Stimulated activated CD4-positive, alpha-beta T cell treated with anti-CD3 and anti-CD28 coated beads, Interleukin-1b, Interleukin-23, amount 100 ng/mL, for 24 hours (primary cell): ENCODE measurements at places on chromosomes 1 and 21.

GRCh38 chr1:119636491-119637089, 11.5 kb downstream of the ZNF697 start:
- no peak for DNase-seq

DNA sequence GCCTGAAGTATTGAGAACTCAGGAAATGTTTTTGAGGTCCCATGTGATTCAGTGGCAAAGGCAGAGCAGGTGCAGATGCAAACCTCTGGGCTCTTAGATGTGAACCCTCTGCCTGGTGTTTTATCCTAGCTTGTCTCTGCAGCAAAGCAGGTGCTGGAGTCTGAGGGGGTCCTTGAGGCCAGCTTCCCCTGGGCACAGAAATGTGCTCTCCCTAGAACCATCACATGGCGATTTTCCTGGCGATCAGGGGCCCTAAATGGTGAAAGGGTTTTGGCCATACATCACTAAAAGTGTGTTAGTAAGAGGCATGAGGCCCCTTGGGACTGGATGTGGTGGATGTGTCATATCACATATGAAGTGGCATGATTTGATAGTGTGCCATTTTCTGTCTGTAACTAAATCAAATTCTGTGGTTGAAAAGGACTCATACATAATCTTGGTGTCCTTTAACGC, 144.8 kb downstream of the ST6GALNAC3 start:
- no peak for DNase-seq

- DNase-seq, result no peak
These were observed 371 bp upstream of the ODF2L start for GRCh38 chr1:86396498-86396890.

DNA sequence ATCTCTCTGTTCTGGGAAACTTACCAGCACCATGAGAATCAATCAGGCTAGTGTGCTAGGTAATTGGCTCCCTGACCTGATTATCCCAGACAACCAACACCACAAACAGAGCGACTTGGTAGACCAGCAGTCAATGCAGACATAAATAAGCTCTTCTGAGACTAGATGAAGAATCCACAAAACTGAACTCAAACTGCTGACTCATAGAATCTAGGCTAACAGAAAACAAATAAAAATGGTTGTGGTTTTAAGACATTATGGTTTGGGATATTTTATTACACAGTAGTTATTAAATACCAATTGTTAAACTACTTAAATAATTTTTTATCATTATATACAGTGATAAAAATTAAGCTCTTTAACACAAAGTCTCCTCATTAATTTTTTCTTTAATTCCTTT, 535.7 kb downstream of the COL11A1 start:
- no peak for DNase-seq

DNA sequence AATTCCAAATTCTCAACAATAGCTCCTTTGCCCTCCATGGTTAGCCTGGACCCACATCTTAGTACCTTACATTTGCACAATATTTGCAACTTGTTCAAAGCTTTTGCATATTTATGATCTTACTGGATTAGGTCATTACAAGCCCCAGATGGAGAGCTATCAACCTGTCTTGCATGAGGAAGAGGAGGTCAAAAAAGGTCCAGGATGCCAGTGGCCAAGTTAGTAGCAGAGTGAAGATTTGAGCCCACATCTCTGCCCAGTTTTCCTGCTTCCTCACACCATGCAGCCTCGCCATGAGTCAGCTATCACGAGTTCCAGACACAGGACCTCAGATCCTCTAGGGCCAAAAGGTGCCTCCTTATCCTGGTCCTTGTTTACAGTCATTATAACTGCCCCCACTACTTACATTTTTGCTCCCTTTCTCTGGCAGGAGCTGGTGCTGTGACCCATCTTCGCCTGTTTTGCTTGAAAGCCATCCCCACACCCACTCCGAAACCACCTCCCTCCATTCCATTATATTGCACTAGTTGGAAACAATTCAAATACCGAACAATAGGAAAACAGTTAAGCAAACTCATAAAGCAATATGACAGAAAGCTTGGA, 5.0 kb upstream of the AHCYL1 start:
- DNase-seq, result no peak

DNA sequence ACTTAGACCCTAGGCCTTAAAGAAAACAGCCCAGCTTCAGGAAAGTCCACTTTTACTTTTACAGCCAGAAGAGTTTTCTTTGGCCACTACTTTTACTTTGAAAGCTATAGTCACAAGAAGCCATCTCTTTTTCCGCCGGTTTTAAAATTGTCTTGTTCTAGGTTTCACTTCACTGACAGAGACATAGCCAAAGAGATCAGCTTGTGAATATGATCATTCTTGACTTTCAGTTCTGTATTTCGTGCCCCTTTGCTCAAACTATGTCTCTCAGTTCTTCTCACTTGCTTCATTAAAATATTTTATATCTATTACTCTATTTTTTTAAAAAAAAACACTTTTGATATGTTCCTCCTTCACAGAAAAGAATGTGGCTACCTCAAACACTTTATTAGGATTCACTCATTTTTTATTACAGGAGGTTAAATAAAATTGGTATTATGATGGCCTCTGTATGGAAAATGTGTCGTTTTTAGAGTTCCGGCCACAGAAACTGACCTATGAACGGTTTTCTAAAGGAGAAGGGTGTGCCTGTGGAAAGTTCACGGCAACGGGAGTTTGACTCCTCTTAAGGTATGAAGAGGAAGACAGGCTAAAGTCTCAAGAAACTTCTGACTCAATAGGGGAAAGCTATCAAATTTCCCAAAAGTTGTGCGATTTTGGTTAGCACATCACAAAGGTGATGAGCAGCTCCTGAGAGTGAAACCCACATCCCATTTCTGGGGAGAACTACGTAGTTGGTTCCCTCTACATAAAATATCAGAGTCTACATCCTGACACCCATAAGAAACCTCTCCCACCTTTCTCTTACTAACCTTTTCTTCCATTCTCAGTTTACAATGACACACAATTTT, 1.2 kb downstream of the MCOLN2 start:
- no peak for DNase-seq

DNA sequence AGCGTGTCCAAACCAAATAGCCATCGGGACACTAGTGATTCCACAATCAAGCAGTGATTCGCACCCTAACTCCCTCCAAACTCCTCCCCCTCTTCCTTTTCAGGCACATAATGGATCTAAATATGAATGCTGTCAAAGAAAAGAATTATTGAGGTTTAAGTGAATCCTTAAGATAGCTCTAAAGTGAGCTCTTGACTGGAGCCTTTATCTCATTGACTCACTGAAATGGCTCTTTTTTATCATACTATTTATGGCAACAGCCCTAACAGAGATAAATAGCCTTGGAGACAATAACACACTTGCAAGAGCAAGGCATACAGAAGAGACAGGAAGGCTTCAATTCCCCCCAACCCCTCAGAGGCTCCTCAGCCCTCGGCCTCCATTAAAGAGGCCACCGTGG, 143.3 kb downstream of the PLXNA2 start:
- DNase-seq, result no peak

DNA sequence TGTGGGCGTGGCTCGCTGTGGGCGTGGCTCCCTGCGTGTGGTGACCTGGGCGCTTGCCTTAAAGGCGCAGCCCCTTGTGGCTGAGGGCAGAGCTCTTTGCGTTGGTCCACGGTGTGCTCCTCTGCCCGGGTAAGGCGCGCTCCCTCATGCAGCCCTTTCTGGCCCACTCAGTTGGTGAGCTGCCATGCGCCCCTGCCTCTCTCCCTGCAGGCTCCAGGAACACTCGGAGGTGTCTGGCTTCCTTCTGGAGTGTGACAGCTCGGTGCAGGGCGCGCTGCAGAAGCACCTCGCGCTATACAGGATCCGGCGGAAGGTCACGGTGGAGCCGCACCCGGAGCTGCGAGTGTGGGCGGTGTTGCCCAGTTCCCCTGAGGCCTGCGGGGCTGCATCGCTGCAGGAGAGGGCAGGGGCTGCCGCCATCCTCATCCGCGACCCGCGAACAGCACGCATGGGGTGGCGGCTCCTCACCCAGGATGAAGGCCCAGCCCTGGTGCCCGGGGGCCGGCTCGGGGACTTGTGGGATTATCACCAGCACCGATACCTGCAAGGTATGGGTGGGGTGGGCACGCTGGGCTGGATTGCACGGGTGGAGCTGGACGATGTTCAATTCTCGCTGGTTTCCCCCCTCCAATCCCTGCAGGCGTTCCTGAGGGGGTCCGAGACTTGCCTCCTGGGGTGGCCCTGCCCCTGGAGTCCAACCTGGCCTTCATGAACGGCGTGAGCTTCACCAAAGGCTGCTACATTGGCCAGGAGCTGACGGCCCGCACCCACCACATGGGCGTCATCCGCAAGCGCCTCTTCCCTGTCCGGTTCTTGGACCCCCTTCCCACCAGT, 9.1 kb downstream of the IBA57 start:
- DNase-seq, result no peak

DNA sequence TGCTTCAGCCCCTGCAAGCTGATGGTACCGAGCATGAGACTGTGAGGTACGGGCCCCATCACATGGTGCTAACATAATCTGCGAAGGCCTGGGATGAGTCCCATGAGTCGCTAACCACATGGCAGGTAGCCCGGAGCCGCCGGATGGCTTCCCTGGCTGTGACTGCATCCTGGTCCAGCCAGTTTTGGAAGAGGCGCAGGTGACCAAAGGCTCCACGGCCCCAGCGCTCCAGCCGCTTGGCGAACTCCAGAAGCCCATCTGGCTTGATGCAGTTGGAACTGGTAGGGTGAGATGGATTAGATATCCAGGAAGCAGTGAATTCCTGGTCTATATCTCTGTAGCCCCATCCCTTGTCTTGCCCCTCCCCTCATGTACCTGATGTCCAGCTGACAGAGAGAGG, 24.6 kb downstream of the LRRC41 start:
- no peak for DNase-seq

- DNase-seq, result no peak
These were observed 21.5 kb upstream of the SMYD2 start for GRCh38 chr1:214259353-214259977.

DNA sequence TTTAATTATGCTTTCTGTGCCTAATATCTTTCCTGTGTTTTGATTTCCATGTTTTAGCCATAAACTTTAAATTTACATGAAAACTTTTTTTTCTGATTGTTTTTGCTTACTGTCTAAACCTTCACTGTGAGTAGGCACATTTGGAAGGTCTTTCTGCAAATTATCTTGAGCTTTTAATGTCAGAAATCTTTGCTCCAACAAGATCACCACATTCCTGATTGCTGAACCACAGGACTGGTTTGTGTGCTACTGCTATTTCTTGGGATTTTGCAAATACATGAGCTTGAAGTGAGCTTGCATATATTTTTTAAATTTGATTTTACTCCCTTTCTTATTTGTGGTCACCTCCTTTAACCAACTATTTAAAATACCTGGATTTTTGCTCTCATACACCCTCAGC, 61.3 kb downstream of the PTBP2 start:
- DNase-seq, result no peak

DNA sequence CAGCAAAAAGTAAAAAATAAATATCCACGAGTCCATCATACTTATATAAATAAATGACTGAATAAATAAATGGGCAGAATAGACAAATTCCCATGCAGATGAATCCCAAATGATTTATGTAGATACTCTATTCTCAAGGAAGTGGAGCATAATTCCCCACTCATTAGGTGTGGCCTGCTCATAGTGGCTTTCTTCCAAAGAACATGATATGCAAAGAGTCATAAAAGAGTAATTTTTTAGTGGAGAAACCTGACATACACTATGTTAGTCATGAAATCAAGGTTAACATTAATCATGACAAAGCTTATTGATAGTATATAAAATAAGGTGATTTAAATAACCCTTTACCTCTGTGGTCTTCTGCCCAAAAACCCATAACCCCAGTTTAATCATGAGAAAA, 298.9 kb downstream of the DPYD start:
- no peak for DNase-seq

- no peak for DNase-seq
These were observed 458 bp downstream of the CRABP2 start for GRCh38 chr1:156704930-156705320.

GRCh38 chr1:241503444-241503843, 16.1 kb downstream of the FH start:
- DNase-seq, result no peak

- DNase-seq, result no peak
These were observed 45.9 kb downstream of the MATN1 start for GRCh38 chr1:30677471-30677870.

GRCh38 chr1:165109013-165109412, 247.5 kb downstream of the LMX1A start:
- no peak for DNase-seq

GRCh38 chr21:14114251-14114650, 96.5 kb downstream of the LIPI start:
- DNase-seq, result no peak

DNA sequence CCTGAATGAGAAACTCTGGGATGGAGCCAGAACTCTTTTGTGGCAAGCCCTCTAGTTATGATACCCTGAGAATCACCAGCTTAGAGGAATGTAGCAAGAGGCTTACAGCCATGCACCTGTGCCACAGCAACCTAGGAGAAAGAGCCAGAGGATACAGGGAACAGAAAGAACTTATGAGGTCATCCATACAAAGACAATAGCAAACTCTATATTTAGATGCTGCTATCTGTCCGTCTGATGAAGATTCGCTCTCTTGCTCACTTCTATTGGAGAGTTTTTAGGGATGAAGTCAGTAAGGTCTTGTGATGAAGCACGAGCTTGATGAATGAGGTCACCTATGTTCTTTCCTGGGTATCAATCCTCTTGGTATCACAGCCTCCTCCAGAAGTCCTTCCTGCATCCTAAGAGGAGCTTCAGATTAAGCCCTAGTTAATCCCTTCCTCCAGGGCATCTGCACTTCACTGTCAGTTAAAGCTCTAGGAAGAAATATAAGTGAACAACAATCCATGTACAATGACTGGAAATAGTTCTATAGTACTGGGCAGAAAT, 185.6 kb downstream of the DAB1 start:
- DNase-seq, result no peak

DNA sequence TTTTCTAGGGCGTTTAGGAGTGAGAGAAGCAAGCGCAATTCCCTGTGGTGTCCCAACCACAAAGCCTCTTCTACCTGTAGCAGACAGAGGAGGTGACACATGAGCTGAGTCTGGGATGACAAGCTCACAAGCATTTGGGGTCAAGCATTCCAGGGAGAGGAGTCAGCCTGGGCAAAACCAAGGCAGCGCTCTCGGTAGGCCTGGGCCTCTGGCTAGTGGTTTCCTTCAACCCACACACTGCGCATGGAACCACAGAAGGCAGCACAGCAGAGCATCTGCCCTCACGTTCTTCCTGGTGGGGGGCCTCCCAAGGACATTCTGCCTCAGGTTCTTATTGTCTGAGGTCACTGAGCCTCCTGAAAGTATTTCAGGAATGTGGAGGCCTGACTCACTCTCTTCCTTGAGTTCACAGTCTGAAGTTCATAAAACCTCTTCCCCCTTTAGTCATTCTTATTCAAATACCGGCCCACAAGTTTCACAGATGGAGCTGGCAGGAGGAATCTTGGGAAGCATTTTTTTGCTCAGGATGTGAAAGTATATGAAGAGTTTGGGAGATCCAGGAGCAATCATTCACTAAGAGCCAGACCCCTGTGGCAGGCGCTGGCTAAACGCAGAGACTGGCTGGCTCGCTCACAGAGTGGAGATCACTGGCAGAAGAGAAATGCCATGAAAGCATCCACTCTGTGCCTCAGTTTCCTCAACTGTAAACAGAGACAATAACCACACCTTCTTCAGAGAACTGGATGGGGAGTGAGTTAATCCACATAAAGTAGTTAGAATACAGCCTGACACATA, 26.8 kb downstream of the CCN1 start:
- no peak for DNase-seq

GRCh38 chr1:204709960-204710912, 24.7 kb upstream of the LRRN2 start:
- DNase-seq, result no peak

- DNase-seq, result no peak
These were observed 3.1 kb upstream of the TXNIP start for GRCh38 chr1:145999321-146000024.
